Eye (tissue), 1 donor: ENCODE measurements at places on chromosomes 4 and X.

DNA sequence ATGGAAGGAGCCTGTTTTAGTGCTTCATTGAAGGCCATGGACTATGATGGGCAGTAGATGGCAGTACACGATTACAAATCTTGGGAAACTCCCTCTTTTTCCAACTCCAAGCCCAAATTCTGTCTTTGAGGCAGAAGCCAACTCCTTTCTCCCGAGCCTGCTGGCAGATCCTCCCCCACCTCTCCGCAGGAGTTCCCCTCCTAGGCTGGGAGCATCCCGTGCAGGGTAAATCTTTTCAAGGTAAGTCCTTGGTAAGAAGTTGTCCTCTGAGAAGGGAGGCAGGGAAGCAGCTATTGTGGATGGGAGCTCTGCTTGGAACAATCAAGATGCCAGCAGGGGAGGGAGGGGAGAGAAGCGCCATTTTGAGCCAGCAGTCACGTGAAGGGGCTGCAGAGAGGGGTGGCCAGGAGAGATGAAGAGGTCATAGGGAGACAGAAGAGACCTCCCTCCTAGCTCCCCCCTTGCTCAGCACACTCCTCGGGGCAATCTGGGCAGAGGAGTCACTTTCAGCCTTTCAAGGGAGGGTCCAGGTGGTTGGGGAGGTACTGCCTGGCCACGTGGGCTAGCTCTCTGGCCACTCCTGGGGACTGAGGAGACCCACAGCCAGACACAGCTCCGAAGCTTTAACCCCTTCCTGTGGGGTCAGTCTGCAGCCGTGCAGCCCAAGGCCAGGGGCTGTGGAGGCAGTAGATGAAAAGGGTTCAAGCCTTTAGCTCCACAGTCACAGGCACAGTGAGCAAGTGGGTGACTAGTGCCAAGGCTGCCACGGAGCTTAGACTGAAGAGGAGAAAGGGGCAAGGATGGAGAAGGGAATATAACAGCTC is 9.6 kb downstream of the CC2D2A start:
- DNase-seq, result peak; percentile 97

DNA sequence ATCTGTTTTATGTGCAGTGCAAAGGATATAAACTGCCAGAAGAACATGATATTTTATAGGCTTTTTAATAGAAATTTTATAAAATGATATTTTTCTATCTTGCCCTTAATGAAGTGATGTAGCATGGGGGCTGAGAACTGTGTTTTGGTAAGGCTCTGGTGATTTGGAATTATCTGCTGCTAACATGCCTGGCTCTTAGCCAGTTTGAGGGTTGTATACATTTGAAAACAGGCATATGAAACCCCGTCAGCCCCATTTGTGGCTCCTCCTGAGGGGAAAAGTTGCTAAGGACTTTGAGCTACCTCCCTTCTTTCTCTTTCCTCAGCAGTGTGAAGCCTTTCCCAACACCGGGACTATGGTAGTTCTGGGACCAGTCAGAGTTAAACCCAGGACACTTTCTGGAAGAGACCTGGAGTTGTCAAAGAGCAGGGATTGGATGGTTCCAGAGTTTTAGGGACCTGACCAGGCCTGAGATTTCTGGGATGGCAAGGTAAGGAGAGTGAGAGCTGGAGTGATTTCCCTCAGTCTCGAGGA is 4.7 kb downstream of the SFRP2 start:
- DNase-seq, result no peak

DNA sequence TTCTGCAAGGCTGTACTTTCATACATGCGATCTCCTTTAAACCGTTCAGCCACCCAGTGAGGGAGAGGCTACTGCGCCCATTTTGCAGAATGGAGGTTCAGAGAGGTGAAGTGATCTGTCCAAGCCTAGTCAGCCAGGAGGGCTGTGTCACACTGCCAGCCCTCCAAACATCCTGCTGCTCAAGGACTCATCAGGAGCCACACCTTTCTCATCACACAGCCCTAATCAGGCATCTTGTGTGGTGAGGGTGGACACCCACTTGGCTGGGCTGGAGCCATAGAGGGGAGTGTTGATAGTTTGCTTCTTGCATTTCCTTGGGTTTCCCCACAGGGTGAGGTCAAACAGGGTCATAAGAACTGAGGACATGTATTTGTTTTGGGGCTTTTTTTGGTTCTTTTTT is 5.4 kb upstream of the CXCR3 start:
- no peak for DNase-seq

GRCh38 chrX:7025471-7025870 is 122.0 kb upstream of the STS start:
- no peak for DNase-seq

GRCh38 chr4:44845309-44845708 is 119.0 kb upstream of the GNPDA2 start:
- no peak for DNase-seq

GRCh38 chr4:78040431-78040830 is 16.7 kb upstream of the FRAS1 start:
- DNase-seq, result no peak
